ENCODE measurements at places on chromosomes 11 and 22.

- DNase-seq = peak; percentile 72
Measured at GRCh38 chr11:95337175-95337957, 106.4 kb upstream of the SESN3 start.

DNA sequence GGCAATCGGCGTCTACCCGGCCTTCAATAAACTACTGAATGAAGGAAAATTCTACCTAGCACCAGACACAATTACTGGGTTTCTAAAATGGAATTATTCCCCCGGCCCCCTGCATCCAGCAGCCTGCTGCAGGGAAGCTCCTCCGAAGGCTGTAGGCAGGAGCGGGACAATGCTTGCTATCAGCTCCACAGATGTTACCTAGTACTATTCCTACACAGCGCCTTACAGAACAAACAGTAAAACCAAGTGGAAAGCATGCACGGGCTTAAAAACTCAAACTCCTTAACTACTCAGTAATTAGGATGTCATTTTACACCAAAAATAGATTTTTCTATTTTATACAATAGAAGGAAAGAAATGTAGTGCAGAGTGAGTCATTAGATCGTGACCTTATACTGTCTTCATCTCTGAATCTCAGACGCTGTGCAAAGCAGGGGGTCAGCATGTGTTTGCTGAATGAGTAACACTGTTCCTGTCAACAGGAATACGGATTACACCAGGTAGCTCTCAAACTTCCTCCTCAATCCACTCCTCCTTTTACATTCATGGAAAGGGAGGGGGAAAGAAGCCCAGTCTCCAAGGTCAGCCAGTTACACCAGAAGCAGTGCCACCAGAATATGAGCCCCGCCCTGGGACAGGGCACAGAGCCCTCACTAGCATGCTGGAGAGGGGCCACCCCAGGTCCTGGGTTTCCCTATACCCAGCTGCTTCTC is 74.9 kb downstream of the PACSIN2 start:
- DNase-seq = no peak

DNA sequence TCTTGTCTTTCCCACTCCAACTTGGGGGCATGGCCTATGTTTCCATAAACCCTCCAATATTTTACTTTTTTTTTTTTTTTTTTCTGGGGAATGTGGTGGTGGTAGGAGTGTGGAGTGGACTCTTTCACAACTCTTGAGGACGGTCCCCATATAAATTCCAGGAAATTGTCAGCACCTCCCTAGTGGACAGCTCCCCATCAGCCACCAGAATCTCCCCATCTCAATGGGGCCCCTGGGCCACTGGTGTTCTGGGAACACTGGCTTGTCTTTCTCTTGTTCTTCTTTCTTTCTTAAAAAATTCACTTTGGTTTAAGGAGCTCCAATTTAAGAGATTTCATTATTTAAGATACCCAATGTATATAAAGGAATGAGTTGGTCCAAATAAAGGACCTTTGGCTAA is 74.1 kb downstream of the ADM start:
- DNase-seq = no peak

- DNase-seq = no peak
Measured at GRCh38 chr11:81497202-81497804, 1236.4 kb downstream of the FAM181B start.

DNA sequence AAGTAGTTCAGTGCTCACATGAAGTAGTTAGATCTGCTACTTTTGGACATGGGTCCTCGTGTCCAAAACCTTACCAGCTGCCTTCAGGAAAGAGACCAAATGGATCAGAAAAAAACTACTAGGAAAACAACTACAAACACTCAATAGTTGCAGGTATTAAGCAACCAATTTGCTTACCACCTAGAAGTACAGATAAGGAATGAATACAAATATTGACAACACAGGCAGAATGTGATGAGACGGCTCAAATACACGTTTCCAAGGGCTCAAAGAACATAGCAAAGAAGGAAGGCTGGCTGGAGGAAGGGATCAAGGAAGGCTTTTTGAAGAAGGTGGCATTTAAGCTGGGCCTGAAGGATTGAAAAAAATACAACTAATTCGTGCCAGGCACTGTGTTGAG is 41.8 kb downstream of the NRXN2 start:
- DNase-seq = no peak

DNA sequence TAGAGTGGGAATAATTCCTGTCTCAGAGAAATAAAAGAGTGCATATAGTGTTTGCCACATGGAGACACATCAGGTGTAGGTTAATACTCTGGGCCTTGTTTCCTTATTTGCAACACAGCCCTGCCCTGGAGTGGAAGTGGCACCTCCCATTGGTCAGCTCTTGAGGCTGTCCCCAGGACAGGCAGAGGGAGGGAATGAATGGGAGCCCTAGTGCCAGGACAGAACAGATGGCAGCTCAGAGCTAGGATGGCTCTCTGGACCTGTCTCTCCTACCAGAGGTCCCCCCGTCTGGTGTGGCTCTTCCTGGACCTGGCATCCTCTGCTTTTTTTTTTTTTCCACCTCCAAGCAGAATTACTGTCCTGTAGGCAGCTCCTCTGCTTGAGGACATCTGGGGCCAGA is 35.6 kb downstream of the LIMK2 start:
- DNase-seq = peak; percentile 35

DNA sequence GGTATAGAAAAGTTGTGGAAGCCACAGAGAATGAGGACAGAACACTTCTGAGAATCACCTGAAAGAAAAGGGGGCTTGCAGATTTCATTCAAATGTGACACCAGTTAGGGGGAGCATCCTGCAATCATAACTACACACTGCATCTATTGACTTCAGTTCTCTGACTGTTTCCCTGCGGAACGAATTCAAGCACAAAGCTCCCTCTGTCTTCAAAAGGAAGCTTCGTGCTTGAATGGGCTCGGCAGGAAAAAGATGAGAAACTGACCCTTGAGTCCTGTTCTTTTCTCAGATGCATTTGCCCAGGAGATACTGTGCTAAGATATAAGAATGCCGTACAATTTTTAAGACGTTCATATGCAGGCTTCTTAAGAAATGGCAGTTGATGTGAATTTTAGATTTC is 2000.4 kb upstream of the RAG2 start:
- no peak for DNase-seq

GRCh38 chr22:30607300-30607930 is 441 bp downstream of the TCN2 start:
- DNase-seq = no peak

GRCh38 chr22:42816336-42816735 is 40.7 kb downstream of the ARFGAP3 start:
- no peak for DNase-seq

DNA sequence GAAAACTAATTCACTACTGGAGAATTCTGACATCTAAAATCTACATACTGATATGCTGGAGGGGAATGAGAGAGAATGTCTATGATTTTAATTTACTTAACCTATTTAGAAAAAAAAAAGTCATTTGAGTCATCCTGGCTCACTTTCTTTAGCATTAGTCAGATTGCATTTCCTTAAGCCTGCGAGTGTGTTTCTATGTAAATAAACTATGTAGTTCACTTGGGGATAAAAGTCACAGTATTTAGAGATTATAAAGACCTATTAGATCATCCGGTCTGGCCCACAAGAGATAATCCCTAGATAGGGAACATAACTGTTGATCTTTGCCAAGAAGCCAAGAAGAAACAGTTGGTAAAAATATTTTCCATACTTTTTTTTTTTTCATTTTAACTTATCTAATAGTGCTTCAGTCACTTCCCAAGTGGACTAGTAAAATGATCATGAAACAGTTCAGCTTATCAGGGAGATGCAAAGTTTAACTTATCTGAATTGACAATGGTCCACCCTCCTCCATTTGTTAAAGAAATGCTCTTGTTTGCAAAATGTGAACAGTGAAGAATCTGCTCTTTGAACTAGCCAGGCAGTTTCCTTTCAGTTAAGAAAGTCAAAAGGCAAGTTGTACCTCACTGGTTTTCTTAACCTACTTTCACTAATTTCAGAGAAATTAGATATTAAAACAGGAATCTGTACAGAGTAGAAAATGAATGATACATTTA is 21.2 kb upstream of the BLID start:
- DNase-seq = no peak

GRCh38 chr11:21640491-21640890 is 552.4 kb upstream of the ANO5 start:
- no peak for DNase-seq

GRCh38 chr11:107457205-107457557 is 444 bp downstream of the CWF19L2 start:
- no peak for DNase-seq
